ENCODE measurements at places on chromosomes 5 and 9. TPM values are rescaled to one million over a fixed set of nuclear protein-coding genes. Genes with fewer than 3 reads are reported as not detected.

DNA sequence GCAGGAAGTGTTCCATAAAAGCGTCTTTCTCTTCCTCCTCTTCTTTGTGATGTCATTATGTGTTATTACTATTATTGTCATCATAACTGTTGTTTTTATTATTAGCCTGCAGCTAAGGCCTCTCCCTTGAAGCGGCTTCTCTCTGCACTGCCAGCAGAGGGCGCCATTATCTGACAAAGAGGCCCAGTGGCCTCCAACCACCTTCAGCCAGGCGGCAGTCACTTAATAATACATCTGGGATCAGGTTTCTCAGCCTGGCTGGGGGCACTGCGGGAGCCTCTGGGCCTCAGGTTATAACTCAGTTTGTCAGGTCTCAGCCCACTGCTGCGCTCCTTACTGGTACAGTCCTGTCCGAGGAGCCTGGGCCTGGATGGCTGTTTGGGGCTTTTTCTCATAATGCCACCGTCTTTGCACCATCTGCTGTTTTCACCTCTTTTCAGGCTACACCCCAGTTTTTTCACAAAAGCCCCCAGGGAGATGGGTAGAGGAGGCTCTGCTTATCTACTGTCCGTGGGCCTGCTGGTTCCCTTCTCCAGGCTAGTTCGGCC lies 281.9 kb downstream of the NSG2 start:
- peaks cover 22% of the 10 kb centered on the region for H3K27me3 ChIP-seq
- no peak overlapping the region for H3K4me3 ChIP-seq
- H3K4me1 ChIP-seq = no peaks in the 10 kb centered on the region
- peak; percentile 81 for DNase-seq
- H3K27ac ChIP-seq = no peak overlapping the region
- no peaks in the 10 kb centered on the region for H3K36me3 ChIP-seq

DNA sequence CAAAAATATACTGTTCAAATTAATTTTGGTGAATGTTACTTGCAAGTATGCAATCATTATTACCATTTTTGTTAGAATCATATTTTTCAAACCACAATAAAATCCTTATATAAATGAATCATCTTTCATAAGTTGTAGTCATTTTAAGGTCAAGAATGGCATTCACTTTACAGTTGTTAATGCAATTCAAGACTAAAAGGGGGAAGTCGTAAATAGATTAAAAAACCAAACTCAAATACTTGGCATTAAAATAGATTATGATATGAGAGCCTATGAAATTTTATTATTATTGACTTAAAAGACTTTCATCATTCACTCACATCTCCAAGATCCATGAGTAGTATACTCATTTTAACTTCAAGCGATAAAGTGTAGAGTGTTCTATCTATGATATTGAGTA lies 11.6 kb downstream of the CDH9 start:
- no peaks in the 10 kb centered on the region for H3K4me1 ChIP-seq
- H3K27ac ChIP-seq = no peak overlapping the region
- H3K36me3 ChIP-seq = no peaks in the 10 kb centered on the region

GRCh38 chr5:98917433-98917832 lies 11.4 kb downstream of the CHD1 start:
- H3K27me3 ChIP-seq = no peaks in the 10 kb centered on the region
- no peak for DNase-seq
- H3K4me1 ChIP-seq = peaks cover 69% of the 10 kb centered on the region
- H3K4me3 ChIP-seq = no peak overlapping the region
- H3K27ac ChIP-seq = no peak overlapping the region

DNA sequence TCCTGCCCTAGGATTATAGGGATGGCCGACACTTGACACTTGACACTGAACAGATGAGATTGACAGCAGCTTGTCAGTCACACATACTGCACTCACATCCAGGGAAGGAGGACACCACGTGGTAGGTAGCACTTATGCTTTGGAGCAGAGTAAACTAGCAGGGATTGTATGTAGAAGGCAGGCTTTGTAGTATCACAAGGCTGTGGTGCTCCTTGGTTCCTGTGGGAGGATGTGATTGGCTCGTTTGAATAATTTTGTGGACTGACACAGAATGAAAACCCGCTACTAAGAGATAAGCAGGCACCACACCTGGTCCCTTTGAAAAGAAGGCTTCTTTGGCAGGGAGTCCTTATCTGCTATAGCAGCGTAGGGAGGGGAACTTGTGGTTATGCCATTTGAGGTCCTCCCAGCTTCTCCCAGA lies 63.6 kb upstream of the IL12B start:
- no peaks in the 10 kb centered on the region for H3K36me3 ChIP-seq
- no peaks in the 10 kb centered on the region for H3K4me1 ChIP-seq
- no peak for DNase-seq
- H3K27ac ChIP-seq = no peak overlapping the region

GRCh38 chr9:7089406-7090193 lies 331.8 kb downstream of the KDM4C start:
- no peak for DNase-seq
- peaks cover 26% of the 10 kb centered on the region for H3K36me3 ChIP-seq
- H3K27me3 ChIP-seq = no peaks in the 10 kb centered on the region
- no peak overlapping the region for H3K4me3 ChIP-seq
- no peaks in the 10 kb centered on the region for H3K4me1 ChIP-seq
- no peak overlapping the region for H3K27ac ChIP-seq

- no peaks in the 10 kb centered on the region for H3K27me3 ChIP-seq
- H3K4me3 ChIP-seq = no peak overlapping the region
- H3K36me3 ChIP-seq = peaks cover 60% of the 10 kb centered on the region
- H3K4me1 ChIP-seq = peaks cover 36% of the 10 kb centered on the region
Observed at GRCh38 chr5:157312492-157312891, 46.6 kb downstream of the CYFIP2 start.

PCDHGB5 gene
- total RNA-seq = 0.09 TPM

DNA sequence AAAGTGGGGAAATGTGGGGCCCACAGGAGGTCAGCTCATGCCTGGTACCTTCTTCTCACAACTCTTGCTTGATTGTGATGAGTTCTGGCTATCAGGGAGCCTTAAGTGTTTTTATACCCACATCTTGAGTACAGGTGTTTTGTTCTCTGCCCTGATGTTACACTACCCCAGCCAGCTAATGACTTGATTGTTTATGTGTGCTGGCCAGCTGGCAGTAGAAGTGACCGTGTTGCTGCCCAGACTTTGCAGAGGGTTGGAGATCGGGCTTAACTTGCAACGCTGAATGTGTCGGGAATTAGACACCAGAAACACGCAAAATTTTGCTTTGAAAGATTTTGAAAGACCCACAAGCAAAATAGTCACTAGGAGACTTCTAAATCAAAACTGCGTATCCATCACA lies 16.9 kb upstream of the ZDHHC11B start:
- H3K27me3 ChIP-seq = peaks cover 2% of the 10 kb centered on the region
- H3K4me3 ChIP-seq = no peak overlapping the region
- H3K36me3 ChIP-seq = peaks cover 2% of the 10 kb centered on the region
- no peaks in the 10 kb centered on the region for H3K4me1 ChIP-seq
- no peak overlapping the region for H3K27ac ChIP-seq

DNA sequence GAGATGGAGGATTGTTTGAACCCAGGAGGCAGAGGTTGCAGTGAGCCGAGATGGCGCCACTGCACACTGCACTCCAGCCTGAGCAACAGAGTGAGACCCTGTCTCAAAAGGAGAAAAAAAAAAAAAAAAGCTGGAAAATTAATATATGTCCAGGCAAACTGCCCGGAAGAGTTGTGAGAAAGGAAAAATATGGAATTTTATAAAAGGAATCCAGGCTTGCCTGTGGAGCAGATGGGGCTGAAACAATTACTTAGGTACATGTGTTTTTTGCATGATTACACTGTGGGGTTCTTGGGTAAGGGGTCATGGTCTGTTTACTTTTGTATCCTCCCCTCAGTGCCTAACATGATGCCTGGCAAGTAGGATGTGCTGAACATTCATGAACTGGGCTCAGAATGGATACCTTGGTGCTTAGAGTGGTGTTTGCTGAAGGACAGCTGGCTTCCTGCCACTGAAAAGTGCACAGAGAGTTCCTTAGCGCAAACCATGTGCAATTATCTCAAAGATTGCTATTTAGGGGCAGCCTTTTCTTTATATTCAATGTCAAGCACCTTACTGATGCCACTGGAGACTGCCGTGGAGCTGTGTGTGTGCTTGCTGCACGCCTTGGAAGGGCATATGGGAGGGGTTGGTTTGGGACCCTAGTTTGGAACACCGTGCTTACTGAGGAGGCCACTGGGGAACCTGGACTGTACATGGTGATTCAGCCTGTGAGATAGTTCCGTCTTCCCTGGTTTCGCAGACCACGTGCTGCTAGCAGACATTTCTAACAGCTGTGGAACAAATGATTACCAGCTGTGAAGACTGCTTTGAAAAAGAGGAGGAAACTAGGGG lies 78.4 kb downstream of the MAP1B start:
- no peak for DNase-seq
- H3K4me3 ChIP-seq = no peak overlapping the region
- no peak overlapping the region for H3K27ac ChIP-seq
- peaks cover 24% of the 10 kb centered on the region for H3K27me3 ChIP-seq

NEUROG1 gene
- total RNA-seq = not detected

GRCh38 chr5:155665361-155665760 lies 651.8 kb downstream of the KIF4B start:
- DNase-seq = no peak
- H3K4me1 ChIP-seq = no peaks in the 10 kb centered on the region
- H3K4me3 ChIP-seq = no peak overlapping the region
- H3K27me3 ChIP-seq = no peaks in the 10 kb centered on the region
- no peak overlapping the region for H3K27ac ChIP-seq

PCSK1 gene
- total RNA-seq = not detected

CERCAM gene
- total RNA-seq = 0.75 TPM

CD180 gene
- not detected for total RNA-seq

DNA sequence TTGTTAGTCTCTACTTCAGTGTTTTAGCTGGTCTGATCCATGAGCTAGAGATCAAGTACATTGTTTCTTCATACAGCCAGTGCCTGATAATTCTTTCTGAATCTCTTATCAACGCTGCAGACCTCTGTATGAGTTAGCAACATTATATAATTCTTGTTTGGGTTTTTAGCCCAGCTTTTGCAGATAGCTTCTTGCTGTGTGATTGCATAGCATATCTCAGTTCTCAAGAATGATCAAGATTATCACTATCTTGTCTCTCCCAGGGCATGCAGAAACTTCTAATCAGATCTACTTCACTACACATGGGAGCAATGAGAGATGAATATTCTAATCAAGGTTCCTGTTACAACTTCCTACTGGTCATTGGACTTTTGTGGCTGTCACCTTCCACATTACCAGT lies 158.3 kb downstream of the FAM174A start:
- H3K4me3 ChIP-seq = no peak overlapping the region

PRELID2 gene
- 3.2 TPM for total RNA-seq

- peaks cover 19% of the 10 kb centered on the region for H3K4me1 ChIP-seq
- DNase-seq = no peak
- peaks cover 3% of the 10 kb centered on the region for H3K27me3 ChIP-seq
Observed at GRCh38 chr9:4242239-4242638, 57.6 kb downstream of the GLIS3 start.

GRCh38 chr9:22449719-22450118 lies 3.1 kb downstream of the DMRTA1 start:
- DNase-seq = no peak
- no peaks in the 10 kb centered on the region for H3K36me3 ChIP-seq
- no peak overlapping the region for H3K4me3 ChIP-seq
- H3K27me3 ChIP-seq = peaks cover 40% of the 10 kb centered on the region
- peaks cover 5% of the 10 kb centered on the region for H3K4me1 ChIP-seq
- H3K27ac ChIP-seq = no peak overlapping the region
